ENCODE measurements at places on chromosomes 2 and 18. TPM values are rescaled to one million over a fixed set of nuclear protein-coding genes. Genes with fewer than 3 reads are reported as not detected.

Gene HAAO
- polyA plus RNA-seq: 51.3 TPM

Gene SCLY
- polyA plus RNA-seq: 49.1 TPM

Gene IRS1
- 0.50 TPM for polyA plus RNA-seq

Gene CELF4
- not detected for polyA plus RNA-seq

Gene IWS1
- polyA plus RNA-seq: 54.1 TPM

All from GM12878 (cell line).